ENCODE measurements at places on chromosomes 5 and 9. TPM values are rescaled to one million over a fixed set of nuclear protein-coding genes. Genes with fewer than 3 reads are reported as not detected.

Gene ANKRD33B
- 4.4 TPM for total RNA-seq

Gene OLFM1
- total RNA-seq, result 76.7 TPM

Gene TMEM252
- total RNA-seq, result not detected

Gene SH2D3C
- 11.3 TPM for total RNA-seq

Gene CHSY3
- 26.6 TPM for total RNA-seq

Gene ADAM19
- total RNA-seq, result 16.6 TPM

Gene CCDC192
- total RNA-seq, result not detected

Gene PCDHB5
- 16.3 TPM for total RNA-seq

Gene DDX4
- 0.31 TPM for total RNA-seq
